C1 segment of cervical spinal cord (tissue), 14 donors: ENCODE measurements at places on chromosomes 7 and 10.

GRCh38 chr7:4792537-4793126 lies 17.2 kb downstream of the AP5Z1 start:
- DNase-seq, result no peak

- DNase-seq, result no peak
Observed at GRCh38 chr7:99422186-99422585, 13.4 kb downstream of the BUD31 start.

GRCh38 chr10:44070282-44070681 lies 314.6 kb downstream of the CXCL12 start:
- no peak for DNase-seq

DNA sequence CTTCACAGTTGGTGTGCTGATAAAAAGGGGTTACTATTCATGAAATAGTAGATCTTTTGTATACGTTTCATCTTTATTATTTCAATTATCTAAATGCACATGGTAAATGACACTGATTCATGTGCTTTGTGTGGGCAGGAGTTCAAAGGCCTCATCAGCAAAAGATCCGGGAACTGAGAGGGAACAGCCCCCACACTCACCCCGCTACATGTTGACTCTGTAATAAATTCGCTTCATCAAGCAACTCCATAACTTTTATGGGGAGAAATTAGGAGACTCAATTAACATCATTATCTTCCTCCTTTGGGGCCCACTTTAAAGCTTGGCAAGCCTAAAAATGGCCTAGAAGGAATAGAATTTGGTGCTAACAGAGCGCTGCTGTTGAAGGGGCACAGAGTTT lies 250.7 kb upstream of the BMPER start:
- DNase-seq, result no peak

- DNase-seq, result no peak
Observed at GRCh38 chr10:81725851-81726250, 149.1 kb upstream of the NRG3 start.

- DNase-seq, result no peak
Observed at GRCh38 chr10:125370578-125370977, 210.2 kb upstream of the CTBP2 start.

GRCh38 chr7:142323706-142324105 lies 65.8 kb upstream of the PRSS58 start:
- no peak for DNase-seq
